ENCODE measurements at places on chromosomes 11 and 22.

DNA sequence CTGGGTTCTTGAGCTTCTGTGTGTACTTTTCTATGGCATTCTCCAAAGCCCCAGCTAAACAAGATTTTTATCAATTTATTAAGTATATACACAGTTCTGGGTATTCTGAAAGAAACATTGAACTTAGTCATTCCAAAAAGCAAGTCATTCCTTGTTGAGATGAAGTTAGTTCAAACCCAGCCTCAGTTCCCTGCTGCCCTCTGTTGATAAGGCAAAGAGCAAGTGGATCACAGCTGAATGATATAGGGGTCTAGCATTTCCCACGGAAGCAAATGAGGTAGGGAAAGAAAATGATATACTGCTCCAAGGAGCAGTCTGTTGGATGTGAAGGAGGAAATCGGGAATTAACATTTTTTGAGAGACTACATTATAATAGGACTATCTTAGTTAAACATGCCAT, 841.8 kb upstream of the TENM4 start:
- DNase-seq: no peak

DNA sequence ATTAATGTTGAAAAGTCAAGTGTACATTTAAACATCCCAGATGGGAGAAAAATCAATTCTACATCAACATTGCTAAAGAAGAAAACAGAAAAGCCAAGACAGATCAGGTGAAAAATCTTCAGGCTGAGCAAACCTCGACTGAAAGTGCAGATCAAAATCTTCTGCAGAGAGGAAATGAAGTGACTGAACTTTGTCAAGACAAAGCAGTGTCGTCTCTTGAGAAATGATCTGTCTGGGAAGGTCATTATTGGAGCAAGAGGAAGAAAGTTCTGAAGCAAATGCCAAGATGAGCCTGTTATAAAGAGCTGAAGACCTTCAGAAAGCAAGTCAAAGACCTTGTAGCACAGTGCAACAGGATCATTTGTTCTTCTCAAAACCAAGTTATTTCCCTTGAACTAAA, 5.8 kb upstream of the PLEKHB1 start:
- no peak for DNase-seq

DNA sequence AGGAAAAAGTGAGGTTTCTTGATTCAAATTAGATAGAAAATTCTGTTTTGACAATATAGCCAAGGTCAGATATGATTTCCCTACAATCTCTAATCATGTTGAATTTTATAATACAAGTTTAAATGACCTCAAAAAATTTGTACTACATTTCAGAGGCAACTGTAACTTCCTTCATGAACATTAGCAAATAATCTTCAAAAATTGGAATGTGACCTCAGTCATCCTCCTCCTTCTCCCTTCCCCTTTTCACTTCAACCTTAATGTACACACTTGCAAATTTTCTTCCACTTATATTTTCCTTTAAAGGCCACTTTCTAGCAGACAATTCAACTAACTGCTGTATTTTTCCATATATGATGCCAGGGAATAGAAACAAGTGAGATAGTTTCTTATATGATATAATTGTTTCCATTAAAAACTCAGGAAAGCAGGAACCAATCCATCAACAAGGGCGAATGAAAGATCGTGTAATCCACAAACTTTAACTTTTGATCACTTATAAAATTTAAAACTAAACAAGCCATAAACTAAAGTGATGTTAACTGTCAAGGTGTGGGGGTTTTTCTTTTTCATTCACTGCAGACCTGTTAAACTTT, 60.3 kb downstream of the MAML2 start:
- DNase-seq: no peak

DNA sequence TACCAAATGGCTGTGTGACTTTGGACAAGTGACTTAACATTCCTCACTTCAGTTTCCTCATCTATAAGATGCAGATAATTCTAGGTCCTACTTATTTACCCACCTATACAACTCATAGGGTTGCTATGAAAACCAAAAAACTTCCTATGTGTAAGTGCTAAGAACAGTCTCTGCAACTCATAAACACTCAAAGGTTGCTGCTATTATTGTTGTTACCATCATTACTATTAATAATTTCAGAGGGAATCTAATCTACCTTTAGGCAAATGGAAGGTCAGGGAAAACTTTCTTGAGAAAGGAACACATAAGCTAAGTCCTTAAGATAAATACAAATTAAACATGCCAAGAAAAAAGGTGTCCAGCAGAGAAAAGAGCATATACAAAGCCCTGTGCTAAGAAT, 40.5 kb downstream of the SIK3 start:
- DNase-seq: no peak

- DNase-seq: no peak
These were observed 7.6 kb downstream of the CLPB start for GRCh38 chr11:72426758-72427157.

DNA sequence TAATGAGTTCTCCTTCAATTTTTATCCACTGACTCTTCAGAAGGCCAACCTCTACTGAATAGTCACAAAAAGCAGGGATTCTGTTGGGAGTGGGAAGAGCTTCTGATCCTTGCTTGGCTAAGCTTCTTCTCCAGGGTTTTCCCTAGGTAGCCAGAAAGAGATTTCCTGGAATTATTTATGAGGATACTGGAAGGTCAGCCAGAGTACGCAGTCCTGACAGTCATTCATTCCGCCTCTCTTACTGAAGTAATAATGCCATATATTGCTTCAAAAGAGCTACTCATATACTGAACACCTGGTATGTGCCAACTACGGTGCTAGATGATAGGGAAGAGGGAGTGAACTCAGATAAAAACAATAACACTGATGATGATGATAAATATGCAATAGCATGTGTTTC, 116.1 kb downstream of the CCDC34 start:
- DNase-seq: no peak

DNA sequence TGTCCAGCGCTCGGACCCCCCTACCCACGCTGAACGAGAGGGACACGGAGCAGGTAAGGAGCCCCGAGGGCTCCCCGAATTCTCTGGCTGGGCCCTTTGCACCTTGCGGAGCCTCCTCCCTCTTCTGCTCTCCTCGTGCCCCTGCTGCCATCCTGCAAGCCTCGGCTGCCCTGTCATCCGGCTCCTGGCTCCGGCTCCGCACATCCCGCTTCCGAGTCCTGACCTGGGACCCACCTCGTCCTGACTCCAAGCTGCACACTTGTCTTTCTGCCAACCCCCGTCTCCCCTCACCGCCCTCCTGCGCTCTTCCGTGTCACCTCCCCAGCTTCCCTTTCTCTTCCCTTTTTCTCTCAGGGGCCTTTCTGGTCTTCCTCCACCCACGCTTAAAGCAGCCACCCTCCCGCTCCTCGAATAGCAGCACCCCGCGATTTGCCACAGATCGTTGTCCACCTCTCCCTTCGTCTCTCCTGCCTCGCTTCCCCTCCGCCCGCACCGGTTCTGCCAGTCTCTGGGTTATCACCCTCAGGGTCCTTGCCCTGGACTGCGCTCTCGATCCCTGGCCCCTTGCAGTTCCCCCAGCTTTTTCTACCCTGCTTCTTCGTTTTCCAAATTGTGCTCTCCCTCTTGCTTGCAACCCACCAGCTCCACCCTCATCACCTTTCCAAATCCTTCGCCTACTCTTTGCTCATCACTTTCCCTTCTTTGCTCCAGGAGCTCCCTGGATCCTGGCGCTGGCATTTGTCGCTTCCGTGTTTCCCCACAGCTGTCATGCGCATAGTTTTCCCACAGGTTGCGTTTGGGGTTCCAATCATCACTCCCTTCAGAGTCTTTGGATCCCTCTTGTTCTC, 822 bp downstream of the MARK2 start:
- peak; percentile 5 for DNase-seq

DNA sequence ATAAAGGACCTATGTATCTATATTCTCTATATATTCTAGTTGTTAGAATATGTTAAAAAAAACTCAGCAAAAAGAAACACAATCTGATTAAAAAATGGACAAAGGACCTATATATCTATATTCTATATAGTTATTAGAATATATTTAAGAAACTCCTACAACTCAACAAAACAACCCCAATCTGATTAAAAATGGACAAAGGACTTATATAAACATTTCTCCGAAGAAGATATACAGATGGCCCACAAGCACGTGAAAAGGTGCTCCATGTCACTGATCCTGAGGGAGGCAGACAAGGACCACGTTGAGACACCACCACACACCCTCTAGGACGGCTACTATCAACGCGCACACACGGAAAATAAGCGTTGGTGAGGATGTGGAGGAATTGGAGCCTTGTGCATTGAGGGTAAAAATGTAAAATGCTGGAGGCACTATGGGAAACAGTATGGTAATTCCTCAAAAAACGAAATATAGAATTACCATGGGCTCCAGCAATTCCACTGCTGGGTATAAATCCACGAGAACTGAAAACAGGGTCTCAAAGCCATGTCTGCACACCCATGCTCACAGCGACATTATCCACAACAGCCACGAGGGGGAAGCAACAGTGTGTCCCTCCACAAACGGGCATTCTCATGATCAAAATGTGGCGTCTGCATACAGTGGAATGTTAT, 22.7 kb downstream of the YPEL1 start:
- DNase-seq: peak; percentile 84

DNA sequence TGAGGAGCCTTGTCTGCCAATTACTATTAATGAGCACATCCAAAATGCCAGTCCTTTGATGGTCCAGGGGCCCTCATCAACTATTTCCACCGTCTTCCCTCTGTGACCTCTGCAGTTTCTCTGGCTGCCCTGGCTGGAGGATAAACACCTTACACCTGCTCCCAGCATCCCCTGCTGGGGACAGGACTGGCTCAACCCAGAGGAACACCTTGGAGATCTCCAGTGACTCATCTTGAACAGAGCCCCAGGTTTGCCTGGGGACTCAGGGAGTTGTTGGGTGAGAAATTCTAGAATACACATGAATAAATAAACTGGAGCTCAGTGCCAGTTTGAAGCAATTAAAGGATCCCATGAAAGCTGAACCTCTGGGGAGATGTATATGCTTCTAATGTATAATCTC, 24.0 kb upstream of the ELF5 start:
- no peak for DNase-seq

DNA sequence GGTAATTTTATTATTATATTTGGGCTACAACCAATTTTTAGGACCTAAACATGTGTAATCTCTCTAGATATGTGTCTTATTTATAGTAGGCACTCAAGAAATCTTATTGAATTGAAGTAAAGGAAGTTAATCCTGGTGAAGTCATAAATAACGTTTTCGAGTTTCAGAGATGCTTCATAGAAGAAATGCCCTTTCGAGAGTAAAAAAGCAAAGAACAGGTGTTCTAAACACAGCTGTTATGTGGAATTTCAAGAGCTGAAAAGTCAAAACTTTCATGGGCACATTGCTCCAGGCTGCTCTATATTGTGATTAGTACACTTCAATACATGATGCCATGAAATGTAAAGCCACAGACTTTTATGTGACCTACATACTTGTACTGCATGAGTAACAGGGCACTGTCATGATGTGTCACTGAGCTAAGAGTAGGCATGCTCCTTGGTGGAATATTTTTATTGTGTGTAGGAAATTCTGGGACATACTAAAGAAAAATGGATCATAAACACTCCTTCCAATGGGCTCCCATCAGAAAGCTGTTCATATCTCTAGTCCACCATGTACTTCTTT, 7.2 kb upstream of the ELMOD1 start:
- DNase-seq: peak; percentile 50

DNA sequence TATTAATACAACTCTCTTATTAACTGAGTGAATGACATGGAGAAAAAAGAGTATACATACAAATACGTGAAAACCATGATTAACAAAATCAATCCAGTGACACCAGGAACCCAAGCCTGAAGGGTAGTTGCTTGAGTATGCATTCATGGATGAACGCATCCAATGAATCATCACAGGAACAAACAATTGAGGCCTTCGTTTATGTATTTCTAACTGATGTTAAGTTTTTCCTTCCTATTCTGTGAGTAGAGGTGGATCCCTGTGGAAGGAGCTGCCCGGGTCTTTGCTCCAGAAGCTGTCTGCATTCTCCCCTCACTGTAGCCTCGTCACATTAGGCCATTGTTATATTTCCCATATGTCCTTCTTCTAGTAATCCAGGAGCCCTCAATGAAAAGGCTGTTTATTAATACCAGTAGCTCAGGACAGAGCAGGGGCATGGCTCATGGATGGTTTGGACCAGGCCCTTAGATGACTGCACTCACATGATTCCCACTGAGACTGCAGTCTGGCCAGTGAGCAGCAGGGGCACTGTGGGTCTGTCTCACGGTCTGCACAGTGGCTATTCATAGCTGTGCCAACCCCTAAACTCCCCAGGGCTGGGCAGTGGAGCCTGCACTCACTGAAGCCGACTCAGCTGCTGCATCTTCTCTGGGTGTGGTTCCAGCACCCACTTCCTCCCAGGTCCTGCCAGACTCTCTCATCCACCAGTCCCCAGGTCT, 128.1 kb upstream of the TOP3B start:
- peak; percentile 54 for DNase-seq

- DNase-seq: peak; percentile 14
These were observed 1.1 kb downstream of the SLC43A3 start for GRCh38 chr11:57425565-57426438.

DNA sequence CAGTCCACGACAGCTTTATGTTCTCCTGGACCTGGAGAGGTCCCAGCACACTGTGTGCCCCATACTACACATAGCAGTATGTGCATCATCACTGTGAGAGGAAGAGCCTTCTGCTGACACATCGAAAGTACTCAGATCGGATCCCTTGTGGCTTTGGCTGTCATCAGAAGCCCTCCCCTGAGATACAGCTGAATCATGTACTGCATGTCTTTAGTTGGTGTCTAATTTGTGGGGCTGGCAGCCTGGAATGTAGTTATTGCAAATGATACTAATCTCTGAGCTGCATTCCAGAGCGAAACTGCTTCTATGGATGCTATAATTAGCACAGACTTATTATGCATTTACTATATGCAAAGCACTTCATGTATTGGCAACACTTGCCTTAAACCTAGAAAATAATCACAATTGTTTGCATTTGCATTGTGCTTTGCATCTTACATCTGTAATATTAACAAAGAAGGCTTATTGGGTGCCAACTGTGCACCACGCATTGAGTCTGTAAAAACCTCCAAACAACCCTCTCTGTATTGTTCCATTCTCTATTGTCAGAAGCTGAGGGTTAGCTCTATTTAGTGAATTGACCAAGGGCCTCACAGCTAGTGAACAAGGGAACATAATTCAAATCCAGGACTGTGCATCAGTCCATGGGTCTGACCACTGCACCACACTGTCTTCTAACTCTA, 89.2 kb upstream of the CRTAM start:
- peak; percentile 97 for DNase-seq

- DNase-seq: peak; percentile 62
These were observed 143.5 kb downstream of the MIAT start for GRCh38 chr22:26800858-26801257.

GRCh38 chr11:115784796-115785521, 280.7 kb upstream of the CADM1 start:
- DNase-seq: no peak
